GM23338 (cell line): ENCODE measurements at places on chromosomes 3 and 15. TPM values are rescaled to one million over a fixed set of nuclear protein-coding genes. Genes with fewer than 3 reads are reported as not detected.

Gene RASL12
- total RNA-seq, result 20.1 and 27.7 TPM in 2 replicates

Gene POLQ
- total RNA-seq, result 14.7 and 20.6 TPM in 2 replicates

Gene HYAL3
- total RNA-seq, result 2.5 and 7.1 TPM in 2 replicates

Gene BCL2A1
- total RNA-seq, result not detected in 2 replicates

Gene ACTL6A
- total RNA-seq, result 117 and 205 TPM in 2 replicates

Gene TRIM42
- not detected in 2 replicates for total RNA-seq

Gene ZNF445
- total RNA-seq, result 16.5 and 16.6 TPM in 2 replicates

Gene RTP1
- 4.4 and 5.9 TPM in 2 replicates for total RNA-seq

Gene TGM4
- total RNA-seq, result not detected in 2 replicates

Gene DPH6
- total RNA-seq, result 37.9 and 44.5 TPM in 2 replicates

Gene AHSG
- total RNA-seq, result 0.10 TPM in 1 of 2 replicates, not detected in the other

Gene CXCR6
- not detected in 2 replicates for total RNA-seq

Gene RASSF1
- 12.8 and 15.7 TPM in 2 replicates for total RNA-seq

Gene PARP15
- total RNA-seq, result 0.12 and 0.87 TPM in 2 replicates

Gene HRG
- not detected in 2 replicates for total RNA-seq

Gene ITGB5
- 242 and 269 TPM in 2 replicates for total RNA-seq

Gene OCA2
- 0.39 and 0.69 TPM in 2 replicates for total RNA-seq

Gene PLSCR5
- not detected in 2 replicates for total RNA-seq

Gene SERINC4
- total RNA-seq, result not detected in 2 replicates

Gene EFCC1
- total RNA-seq, result 0.27 TPM in 1 of 2 replicates, not detected in the other

Gene BTLA
- total RNA-seq, result not detected in 2 replicates

Gene MUC13
- not detected in 2 replicates for total RNA-seq

Gene CFAP100
- total RNA-seq, result 0.07 TPM in 1 of 2 replicates, not detected in the other

Gene UCN2
- total RNA-seq, result 0.12 and 0.17 TPM in 2 replicates

Gene CHL1
- total RNA-seq, result 1.6 and 1.9 TPM in 2 replicates

Gene GOLGA8M
- not detected in 2 replicates for total RNA-seq

Gene TIMP4
- 11.1 and 16.1 TPM in 2 replicates for total RNA-seq

Gene C3orf52
- 14.1 and 16.6 TPM in 2 replicates for total RNA-seq

Gene LNP1
- 5.3 and 6.7 TPM in 2 replicates for total RNA-seq

Gene STRA6
- 9.9 and 14.1 TPM in 2 replicates for total RNA-seq

Gene CMTM8
- total RNA-seq, result 14.3 and 24.5 TPM in 2 replicates

Gene TRH
- total RNA-seq, result 0.28 TPM in 1 of 2 replicates, not detected in the other

Gene MOBP
- not detected in 2 replicates for total RNA-seq

Gene TPRG1
- total RNA-seq, result 0.35 and 1.7 TPM in 2 replicates

Gene GPR149
- total RNA-seq, result 0.21 TPM in 1 of 2 replicates, not detected in the other

Gene ISLR2
- total RNA-seq, result 0.21 and 0.27 TPM in 2 replicates

Gene SMCO1
- total RNA-seq, result not detected in 2 replicates

Gene USP4
- total RNA-seq, result 13.3 and 16.9 TPM in 2 replicates

Gene PLCH1
- 24.4 and 25.3 TPM in 2 replicates for total RNA-seq

Gene FGF12
- total RNA-seq, result 6.0 and 7.6 TPM in 2 replicates

Gene PRTG
- 2.3 and 3.4 TPM in 2 replicates for total RNA-seq

Gene CKMT1A
- total RNA-seq, result 16.0 and 27.3 TPM in 2 replicates

Gene SLC28A2
- not detected in 2 replicates for total RNA-seq
